Fibroblast of skin of left biceps (primary cell): ENCODE measurements at places on chromosomes 6 and 20.

DNA sequence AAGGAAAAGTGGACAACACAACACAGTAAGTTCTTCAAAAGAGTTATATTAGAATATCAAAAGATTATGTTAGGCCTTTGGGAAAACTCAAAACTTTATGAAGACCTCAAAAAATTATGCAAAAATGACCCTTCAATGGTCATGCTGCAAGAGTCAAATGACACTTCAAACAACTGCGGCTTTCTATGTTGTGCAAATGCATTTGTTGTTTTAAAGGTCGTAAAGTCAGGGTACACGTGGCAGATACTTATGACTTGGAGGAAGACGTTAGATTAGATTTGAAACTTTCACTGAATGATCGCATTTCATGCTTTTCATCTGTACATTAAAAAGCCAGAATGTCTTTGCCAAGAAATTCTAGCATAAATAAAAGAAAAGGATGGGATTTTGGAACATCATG, 31.4 kb downstream of the BCAS1 start:
- no peak for DNase-seq

- DNase-seq: peak; percentile 27
Observed at GRCh38 chr20:40565001-40565681, 123.9 kb downstream of the MAFB start.

GRCh38 chr20:1371202-1371782, 21.6 kb downstream of the FKBP1A start:
- no peak for DNase-seq

- DNase-seq: no peak
Observed at GRCh38 chr6:41462033-41462432, 84.1 kb upstream of the FOXP4 start.

DNA sequence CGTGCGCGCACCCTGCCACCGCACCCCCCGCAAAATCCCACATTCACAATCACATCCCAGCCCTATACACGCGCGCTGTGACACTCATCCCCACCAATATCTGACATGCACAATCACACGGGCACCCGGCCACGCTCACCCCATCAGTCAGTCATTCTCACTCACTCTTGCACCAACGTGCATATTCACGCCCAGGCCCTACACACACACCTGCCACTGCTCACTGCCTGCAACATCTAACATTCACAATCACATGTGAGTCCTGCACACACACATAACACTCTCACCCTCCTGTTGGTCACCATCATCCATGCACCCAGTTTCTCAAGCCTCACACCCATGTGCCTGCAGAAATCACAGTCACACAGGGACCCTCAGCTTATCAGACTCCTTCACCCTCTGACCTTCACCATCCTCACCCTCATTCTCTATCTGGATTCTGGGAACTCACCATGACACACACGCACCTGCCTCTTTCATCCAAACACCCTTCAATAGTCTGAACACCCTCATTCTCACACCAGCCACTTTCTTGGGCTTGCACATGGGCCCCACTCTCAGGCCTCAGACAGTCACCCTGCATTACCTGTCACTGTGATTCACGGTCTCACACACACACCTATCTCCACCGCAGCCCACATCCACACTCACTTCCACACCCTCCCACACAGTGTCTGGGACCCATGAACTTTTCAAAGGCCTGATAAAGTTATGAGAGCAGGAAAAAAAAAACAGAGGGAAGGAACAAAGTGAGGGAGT, 748 bp upstream of the ATP9A start:
- no peak for DNase-seq

DNA sequence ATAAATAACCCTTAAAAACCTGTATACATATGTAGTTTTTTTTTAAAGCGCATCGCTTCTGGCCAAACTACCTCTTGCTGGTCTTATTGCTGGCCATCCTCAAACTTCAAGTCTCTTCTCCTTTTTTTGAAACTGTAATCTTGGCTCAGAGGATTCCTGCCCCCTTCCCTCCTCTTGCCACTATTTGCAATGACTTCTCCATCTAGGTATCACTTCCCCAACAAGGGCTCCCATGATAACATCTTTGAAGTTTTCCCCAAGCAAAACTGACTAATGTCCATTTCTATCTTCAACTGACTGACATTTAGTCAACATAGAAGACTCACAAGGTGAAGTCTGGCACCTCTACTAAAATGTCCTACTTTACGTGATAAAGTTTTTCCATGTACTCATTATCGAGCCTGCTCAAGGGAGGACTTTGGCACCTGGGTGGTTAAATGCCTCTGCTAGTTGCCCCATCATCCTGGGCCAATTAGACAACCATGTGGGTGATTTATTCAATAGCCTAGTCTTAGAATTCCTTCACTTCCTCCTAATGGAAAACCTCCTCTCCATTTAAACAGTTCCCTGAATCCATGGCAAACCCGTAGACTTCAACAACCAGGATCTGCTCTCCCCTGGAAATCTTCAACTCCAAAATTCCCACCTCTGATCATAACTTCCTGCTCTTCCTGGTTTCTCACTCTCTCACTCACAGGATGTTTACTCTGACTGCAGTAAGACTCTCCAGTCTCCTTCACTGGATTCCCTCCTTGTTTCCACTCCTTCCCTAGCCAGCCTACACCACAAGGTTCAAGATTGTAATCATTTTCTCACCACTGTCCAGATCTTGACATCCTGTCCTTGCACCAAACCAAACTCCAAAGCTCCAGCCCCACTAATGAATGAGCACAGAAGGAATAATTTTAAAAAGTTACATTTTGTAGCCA, 9.4 kb upstream of the PLAGL1 start:
- no peak for DNase-seq

DNA sequence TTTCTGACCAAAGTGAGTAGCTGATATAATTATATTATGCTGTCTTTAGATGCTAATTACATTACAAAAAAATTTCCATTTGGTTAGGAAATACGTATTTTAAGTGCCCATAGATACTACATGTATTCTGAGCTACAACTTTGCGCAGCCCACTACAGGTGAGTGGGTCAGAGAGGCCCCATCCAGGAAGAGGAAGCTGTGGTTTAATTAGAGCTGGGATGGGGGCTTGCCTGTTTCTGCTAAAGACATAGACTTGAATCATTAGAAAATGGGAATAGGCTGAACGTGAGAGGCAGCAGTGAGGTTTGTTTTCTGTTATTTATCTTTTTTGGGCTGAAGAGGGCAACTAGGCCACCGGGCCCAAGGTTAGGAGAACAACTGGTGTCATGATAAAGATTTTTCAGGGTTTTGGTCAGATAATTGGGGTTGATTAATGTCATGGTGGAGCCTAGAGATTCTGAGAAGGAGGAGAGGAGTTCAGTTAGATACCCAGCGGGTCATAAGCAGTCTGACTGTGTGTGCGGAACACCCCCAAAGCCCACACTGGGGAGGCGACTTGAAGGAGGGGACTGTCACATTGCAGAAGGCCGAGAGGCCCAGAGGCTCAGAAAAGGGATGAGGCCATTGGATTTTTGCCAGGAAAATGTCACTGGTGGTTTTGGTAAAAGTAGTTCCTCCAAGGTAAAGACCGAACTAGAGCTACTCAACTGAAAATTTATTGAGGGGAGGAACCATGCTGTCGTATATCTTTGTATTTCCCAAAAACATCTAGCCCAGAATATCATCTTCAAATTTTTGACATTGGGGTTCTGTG, 14.5 kb upstream of the IRF4 start:
- DNase-seq: no peak

DNA sequence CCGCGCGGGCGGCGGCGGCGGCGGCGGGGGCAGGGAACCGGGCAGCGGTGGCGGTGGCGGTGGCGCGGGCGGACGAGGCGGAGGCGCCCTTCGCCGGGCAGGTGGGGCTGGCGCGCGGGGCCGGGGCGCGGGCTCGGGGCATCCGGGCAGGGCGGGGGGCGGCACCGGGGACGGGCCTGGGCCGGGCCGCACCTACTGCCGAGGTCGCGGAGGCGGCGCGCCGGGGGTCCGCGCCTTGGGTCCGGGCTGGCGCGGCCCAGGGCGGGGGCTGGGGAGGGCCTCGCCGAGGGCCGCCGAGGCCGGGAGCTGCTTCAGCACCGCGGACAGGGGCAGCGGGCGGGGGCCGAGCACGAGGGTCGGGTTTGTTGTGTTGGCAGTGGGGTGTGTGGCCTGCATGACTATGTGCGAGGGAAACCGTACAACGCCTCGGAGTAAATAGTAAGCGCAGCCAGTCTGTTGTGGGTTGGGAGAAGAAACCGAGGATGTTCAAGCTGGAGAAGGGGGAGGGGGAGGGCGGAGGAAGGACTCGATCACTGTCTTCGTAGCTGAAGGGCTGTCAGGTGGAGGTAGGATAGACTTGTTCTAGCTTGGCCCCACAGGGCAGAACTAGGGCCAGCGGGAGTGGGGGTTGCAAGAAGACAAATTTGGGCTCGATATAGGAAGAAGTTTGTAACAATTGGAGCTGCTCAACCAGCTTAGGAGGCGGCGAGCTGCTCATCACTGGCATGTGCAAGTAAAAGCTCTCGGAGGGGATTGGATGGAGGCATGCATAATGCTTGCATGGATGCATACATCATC, 593 bp downstream of the MMP24 start:
- DNase-seq: no peak

DNA sequence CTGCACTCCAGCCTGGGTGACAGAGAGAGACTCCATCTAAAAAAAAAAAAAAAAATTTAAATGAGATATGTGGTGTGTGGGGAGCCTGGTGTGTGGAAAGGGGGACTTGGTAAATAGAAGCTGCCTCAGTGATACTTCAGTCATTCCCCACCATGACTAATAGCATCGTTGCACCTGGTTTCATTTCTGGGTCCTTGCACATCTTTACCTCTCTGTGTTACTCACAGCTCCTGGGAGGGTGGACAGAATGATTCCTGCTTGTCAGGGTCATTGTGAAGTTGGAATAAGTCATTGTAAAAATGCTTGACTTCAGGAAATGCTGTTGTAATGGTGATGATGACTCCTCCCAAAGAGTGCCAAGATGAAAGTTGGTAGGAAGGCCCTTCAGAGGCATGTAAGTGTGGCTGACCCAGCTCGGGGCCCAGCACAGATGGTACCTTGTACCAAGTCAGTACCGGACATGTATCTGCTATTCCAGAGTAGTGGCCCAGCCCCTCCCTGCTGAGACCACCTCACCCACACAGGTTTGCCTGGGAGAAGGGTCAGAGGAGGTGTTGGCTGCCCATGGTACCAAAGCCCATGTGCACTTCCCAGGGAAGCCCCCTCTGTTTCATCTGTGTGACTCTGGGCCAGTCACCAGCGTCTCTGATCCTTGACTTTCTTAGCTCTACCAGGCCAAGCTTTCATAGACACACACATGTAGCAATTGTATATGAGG, 48.4 kb downstream of the PLAGL2 start:
- DNase-seq: no peak

GRCh38 chr6:44731485-44732095, 344.1 kb downstream of the CDC5L start:
- no peak for DNase-seq
